Stimulated activated CD8-positive, alpha-beta memory T cell treated with anti-CD3 and anti-CD28 coated beads, Interleukin-4, amount 100 ng/mL, for 4 hours (primary cell): ENCODE measurements at places on chromosomes 1 and 21.

DNA sequence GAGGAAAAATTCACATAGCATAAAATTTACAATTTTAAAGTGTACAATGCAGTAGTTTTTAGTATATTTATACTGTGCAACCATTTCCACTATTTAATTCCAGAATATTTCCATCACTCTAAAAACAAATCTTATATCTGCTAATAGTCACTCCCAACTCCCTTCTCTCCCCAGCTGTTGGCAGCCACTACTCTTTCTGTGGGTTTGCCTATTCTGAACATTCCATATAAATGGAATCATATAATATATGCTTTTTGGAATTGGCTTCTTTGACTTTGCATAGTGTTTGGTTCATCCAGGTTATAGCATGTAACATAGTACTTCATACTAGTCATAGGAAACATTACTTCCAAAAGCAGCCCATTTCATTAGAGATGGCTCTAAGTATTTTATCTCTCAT lies 25.0 kb upstream of the TMEM39B start:
- no peak for DNase-seq

GRCh38 chr1:223665592-223666312 lies at the start of gene CAPN8:
TSS of gene CAPN8 (minus strand) at chr1:223665701. CDS start at chr1:223665646, 55 bp downstream.
- DNase-seq = no peak

GRCh38 chr1:160606611-160607010 lies 27.3 kb upstream of the CD84 start:
- no peak for DNase-seq

DNA sequence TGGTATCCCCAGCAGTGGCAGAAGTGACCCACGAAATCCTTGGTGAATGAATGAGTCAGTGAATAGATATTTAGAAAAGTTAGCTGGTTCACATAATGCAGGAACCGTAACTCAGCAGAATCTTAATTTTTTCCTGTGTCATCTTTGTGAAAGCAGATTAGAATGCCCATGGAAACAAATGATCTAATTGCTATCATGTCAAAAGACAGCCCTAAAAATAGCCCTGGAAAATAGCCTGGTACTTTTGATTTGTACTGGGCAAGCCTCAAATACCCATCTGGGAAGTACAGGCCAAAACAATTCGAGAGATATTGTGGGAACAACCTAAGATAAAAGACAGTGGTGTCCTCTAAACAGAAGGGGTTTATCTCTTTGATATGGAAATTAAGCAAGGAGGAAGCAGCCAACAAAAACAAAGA lies 21.1 kb downstream of the FYB2 start:
- no peak for DNase-seq

DNA sequence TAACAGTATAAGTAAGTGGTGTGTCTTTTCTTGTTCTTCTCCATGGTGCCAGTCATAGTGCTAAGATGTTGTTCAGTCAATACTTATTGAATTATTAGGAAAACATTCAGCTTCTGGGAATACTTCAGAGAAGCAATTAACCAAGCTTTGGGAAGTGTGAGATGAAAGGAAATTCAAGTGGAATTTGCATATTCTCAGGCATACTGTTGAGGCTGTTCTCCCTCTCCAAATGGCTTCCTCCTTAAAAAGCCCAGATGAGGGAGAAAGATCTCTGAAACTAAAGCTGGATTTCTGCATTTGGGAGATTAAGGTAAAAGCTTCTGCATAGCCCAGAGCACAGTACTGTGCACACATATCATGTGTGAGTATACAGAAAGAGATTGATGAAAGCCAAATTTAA lies 73.4 kb downstream of the MACF1 start:
- DNase-seq = no peak

DNA sequence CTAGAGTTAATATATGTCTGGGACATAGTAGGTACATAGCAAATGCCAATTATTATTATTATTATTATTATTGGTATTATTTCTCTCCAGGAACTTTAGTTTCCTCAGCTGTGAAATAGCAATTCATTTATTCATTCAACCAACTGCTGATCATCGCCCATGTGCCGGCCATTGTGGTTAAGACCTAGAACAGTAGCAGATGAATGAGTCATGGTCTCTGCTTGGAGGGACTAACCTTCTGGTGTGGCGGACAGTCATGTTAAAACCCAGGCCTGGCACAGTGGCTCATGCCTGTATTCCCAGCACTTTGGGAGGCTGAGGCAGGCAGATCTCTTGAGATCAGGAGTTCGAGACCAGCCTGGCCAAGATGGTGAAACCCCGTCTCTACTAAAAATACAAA lies 23.8 kb upstream of the LDLRAP1 start:
- DNase-seq = no peak

DNA sequence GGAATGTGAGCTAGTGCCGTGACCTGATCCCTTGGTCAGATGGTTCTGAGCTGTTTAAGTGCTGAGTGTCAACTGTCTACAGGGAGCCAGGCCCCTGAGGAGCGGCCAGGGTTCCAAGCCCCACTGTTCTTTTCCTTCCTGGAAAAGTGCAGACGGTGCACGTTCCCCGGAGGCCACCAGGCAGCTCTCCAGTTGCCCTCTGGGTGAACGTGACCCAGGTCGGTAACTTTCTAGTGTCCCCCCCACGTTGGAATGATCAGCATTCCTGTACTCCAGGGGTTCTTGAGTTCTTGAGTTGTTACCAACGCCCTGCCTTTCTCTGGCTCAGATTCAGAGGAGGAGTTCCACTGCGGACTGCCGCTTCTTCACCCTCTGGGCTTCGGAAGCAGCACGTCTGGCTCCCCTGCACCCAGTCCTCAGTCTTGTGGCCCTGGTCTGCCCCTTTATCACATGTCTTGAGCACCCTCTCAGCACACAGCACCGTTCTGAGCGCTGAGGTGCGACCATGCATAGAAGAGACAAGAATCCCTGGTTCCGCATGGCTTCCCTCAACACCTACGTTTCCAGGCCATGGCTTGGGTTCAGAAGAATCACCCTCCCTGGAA lies 131.5 kb downstream of the DHRS3 start:
- no peak for DNase-seq

- no peak for DNase-seq
These were observed 84.6 kb downstream of the MAN1C1 start for GRCh38 chr1:25701030-25701785.
